ENCODE measurements at places on chromosomes 5 and 9. TPM values are rescaled to one million over a fixed set of nuclear protein-coding genes. Genes with fewer than 3 reads are reported as not detected.

DNA sequence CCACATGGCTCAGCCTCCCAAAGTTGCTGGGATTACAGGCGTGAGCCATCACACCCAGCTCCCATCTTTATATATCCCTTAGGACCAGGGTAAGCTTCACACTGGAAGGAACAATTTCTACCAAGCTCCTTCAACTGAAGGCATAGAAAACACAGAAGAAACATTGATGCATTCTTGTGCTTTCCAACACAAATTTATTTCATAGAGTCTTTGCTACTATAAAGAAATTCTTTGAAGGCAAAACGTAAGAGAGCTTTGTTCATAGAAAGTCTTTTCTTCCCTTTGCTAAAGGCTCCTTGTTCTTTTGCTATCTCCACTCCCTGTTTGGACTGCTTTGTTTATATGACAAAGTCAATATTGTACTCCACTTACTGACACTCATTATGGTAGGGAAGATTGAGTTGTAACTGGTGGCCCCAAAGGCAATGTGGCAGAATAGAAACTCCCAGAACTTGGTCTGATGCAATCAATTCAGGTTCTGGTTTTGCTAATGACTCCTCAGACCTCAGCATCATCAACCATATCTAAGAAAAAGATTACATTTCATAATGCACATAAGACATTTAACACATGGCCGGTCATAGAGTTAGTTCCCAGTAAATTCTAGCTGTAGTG lies 97.4 kb upstream of the CLINT1 start:
- DNase-seq: no peak

- DNase-seq: no peak
Measured at GRCh38 chr9:108756746-108757490, 98.9 kb downstream of the ACTL7B start.

GRCh38 chr5:15222156-15222555 lies 277.8 kb upstream of the FBXL7 start:
- DNase-seq: no peak

GRCh38 chr9:33293782-33294181 lies 3.5 kb downstream of the NFX1 start:
- DNase-seq: no peak

DNA sequence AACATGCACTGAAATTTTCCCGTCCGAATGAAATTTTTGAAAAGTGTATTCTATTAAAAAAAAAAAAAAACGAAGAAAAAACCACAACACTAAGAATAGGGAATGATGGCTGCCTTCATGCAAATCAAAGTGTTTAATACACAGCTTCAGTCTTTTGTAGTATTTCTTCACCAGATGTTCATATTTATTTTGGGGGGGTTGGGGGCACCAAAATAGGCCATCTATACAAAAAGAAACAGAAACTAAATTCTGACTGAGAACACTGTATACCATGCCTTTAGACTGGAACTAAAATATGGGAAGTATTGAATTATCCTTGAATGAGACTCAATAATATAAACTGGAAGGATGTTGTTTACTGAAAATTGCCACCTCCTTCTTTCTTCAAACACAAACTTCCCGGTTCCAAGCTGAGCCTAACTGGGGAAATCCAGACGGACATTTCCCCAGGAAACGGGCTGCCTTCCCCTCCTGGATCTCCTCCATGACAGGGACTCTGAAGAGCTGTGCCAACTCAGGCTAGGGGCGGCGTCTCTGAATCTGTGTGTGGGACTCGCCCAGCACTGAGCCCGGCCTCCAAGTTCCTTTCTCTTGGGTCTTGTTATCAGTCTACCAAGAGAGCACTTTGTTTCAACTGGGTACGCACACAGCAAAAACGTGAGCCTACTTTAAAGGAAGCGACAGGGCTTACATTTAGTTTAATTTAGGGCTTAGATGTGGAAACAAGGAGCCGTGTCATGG lies 511.3 kb upstream of the ADAMTS16 start:
- DNase-seq: no peak

JAKMIP2 gene
- total RNA-seq: 1.2 TPM
